ENCODE measurements at places on chromosomes 5 and 9. TPM values are rescaled to one million over a fixed set of nuclear protein-coding genes. Genes with fewer than 3 reads are reported as not detected.

The PDE6A gene
- not detected for total RNA-seq

The MEF2C gene
- 58.3 TPM for total RNA-seq

The ARHGEF39 gene
- 6.5 TPM for total RNA-seq

The UGT3A1 gene
- total RNA-seq, result not detected

The ELAVL2 gene
- total RNA-seq, result 0.20 TPM

The GLDC gene
- total RNA-seq, result 2.6 TPM

The FANCC gene
- 14.0 TPM for total RNA-seq

The PLPP7 gene
- total RNA-seq, result 0.83 TPM

The SH3GL2 gene
- total RNA-seq, result not detected

DNA sequence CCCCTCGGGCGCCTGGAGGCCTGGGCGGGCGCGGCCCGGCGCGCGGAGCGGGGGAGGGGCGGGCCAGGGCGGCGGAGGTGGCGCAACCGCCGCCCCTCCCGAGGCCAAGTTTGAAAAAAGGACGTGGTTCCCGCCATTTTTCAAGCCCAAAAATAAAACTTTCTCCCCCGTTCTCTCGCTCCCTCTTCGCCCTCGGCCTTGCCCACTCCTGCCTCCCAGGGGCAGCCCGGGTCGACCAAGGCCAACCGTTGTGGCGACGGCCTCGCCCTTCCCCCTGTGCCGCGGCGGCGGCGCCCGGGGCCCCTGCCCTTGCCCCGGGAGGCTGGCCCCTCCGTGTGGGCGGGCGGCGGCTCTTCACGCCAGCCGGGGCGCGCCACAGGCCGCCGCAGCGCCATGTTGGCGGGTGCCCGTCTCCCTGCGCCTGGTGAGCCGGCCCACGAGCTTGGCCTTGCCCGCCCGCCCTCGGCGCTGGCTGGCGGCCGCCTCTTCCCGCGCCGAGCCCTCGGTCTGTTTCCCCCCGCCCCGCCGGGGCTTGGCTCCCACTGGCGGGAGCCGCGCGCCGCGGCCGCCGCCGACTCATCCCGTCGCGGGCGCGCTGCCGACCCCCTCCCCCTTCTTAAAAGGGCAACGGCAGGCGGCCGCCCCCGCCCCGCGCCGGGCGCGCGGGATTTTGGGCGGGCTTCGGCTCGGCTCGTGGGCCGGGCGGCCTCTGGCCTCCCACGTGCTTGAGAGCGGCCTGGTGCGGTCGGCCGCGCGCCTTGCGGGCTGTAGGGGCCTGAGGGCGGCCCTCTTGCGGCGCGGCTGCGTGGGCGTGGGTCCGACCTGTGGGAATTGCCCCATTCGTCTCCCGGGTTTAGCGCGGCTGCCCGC, 1.3 kb downstream of the ANP32B start:
- H3K4me1 ChIP-seq, result peaks cover 24% of the 10 kb centered on the region
- no peaks in the 10 kb centered on the region for H3K36me3 ChIP-seq
- peak; percentile 66 for DNase-seq
- peak overlapping the region; percentile 64 for H3K4me3 ChIP-seq
- H3K27me3 ChIP-seq, result no peaks in the 10 kb centered on the region

DNA sequence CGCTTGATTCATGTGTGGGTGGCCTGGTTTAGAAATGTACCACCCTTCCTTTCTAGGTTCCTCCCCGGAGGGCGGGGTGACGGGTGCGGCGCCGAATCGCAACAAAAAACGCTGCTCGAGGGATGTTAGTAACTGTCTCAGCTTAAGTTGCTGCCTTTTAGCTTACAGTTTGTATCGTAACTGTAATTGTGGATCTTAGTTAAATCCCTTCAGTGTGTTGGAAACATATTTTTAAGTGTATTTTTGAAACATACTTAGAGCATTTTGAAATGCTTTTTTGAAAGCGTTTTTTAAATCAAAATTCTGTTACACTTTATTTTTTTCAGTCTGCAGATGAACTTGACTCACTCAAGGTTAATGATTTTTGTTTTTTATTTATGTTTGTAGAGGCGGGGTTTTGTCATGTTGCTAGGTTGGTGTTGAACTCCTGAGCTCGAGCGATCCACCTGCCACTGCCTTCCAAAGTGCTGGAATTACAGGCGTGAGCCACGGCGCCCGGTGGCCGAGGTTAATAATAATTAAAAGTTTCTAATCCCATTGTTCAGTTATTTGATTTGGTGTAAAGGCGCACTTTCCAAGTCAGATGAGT, 997 bp upstream of the CHD1 start:
- H3K4me1 ChIP-seq, result peaks cover 18% of the 10 kb centered on the region
- peak overlapping the region; percentile 57 for H3K4me3 ChIP-seq
- peak overlapping the region; percentile 95 for H3K27ac ChIP-seq

DNA sequence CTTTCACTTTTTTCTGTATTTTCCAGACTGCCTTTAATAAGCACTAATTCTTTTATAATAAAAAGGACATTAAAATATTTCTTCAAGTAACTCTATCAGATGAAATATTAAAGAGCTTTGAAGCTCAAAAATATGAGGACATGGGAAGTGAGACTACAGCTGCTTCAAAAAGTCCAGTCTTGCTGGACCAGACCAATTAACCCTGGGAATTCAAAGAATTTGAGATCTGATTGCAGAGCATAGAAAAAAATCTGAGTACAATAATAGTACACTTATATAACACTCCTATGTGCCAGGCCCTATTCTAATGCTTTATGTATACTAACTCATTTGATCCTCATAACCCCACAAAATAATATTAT, 9.8 kb downstream of the TMEM245 start:
- no peaks in the 10 kb centered on the region for H3K27me3 ChIP-seq
- H3K4me1 ChIP-seq, result peaks cover 52% of the 10 kb centered on the region
- DNase-seq, result peak; percentile 36
- no peaks in the 10 kb centered on the region for H3K36me3 ChIP-seq

GRCh38 chr5:123454259-123454911, 31.2 kb upstream of the CEP120 start:
- H3K4me1 ChIP-seq, result no peaks in the 10 kb centered on the region
- DNase-seq, result peak; percentile 21
- no peak overlapping the region for H3K4me3 ChIP-seq
- H3K27me3 ChIP-seq, result no peaks in the 10 kb centered on the region

- H3K27me3 ChIP-seq, result no peaks in the 10 kb centered on the region
- no peak overlapping the region for H3K27ac ChIP-seq
- DNase-seq, result no peak
- H3K36me3 ChIP-seq, result no peaks in the 10 kb centered on the region
Measured at GRCh38 chr5:65104831-65105230, 336.1 kb downstream of the CWC27 start.

DNA sequence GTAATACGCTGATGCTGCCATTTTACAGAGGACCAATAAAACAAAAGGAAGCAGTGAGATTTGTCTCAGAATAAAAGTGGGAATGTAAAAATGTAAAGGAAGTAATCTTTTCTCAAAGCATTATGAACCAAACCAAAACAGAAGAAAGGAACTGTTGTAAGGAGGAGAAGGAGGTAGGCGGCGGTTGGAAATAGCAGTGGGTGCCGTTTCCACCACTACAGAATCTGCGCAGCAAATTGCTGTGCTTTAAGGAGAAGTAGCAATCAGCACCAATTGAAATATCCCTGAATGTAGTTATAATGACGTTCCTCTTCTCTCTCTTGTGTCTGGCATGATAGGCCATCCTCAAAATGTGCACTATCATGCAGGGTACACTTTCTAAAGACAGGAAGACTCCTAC, 455.1 kb upstream of the TLE4 start:
- H3K4me3 ChIP-seq, result no peak overlapping the region
- no peaks in the 10 kb centered on the region for H3K4me1 ChIP-seq
- H3K36me3 ChIP-seq, result no peaks in the 10 kb centered on the region
- no peak for DNase-seq

- DNase-seq, result no peak
- H3K4me3 ChIP-seq, result no peak overlapping the region
- H3K4me1 ChIP-seq, result no peaks in the 10 kb centered on the region
- no peak overlapping the region for H3K27ac ChIP-seq
- peaks cover 2% of the 10 kb centered on the region for H3K36me3 ChIP-seq
- H3K27me3 ChIP-seq, result no peaks in the 10 kb centered on the region
Measured at GRCh38 chr5:149247726-149248125, 23.9 kb upstream of the AFAP1L1 start.

DNA sequence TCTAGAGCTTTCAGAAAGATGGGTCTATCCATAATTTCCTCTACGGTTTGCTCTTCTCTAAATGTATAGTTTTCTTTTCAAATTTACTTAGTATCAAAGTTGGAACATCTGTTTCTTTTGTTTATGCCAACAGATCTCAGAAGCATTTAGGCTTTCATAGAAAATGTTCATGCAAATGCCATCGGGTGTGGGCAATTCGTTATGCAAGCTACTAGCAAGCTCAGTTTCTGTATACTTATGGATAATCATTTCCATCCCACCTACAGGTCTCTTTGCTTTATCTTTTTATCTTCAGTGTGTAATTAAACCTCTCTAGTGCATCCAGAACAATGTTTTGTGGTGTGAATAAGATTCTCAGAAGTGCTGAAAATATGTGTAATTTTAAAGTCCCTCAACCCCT, 59.9 kb downstream of the NUDT12 start:
- H3K4me1 ChIP-seq, result no peaks in the 10 kb centered on the region
- no peaks in the 10 kb centered on the region for H3K27me3 ChIP-seq
- no peak for DNase-seq
- no peak overlapping the region for H3K27ac ChIP-seq
- no peak overlapping the region for H3K4me3 ChIP-seq

DNA sequence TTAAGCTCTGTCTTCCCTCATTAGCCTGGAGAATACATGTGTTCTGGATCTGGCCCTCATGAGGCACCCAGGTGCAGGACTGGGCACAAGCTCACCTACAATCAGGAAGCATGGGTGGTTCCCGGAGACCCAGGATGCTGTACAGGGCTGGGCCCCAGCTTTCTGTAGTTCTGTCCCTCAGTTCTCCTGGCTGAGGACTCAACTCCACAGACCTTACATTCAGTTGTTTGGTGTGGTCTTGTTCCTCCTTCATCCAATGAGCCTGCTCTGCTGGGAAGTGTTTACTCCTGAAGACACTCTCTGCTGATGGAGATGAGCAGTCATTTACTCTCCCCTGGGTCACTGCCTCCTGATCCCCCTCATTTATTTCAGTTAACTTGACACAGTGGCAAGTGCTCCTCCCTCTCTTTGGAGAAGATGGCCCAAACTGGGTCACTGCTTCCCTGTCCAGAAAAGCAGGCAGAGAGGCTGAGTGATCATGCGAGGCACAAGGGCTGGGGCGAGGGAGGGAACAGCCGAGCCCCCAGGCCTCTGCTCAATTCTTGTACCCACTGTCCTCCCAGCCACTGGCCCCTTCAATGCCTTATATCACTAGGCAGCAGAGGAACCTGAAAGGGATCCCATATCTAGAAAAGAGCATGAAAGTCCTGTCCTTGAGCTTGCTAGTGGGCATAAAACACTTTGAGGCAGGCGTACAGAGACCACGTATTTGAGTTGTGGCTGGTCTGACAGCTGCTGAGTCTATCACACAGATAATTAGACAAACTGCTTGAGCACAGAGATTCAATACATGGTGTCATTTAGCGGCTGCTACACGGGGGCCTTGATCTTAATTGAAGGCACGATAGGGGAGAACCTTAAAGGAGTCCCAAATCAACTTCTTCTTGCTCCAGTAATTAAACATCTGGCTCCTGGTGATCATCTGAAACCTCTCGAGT, 221.7 kb downstream of the FSTL4 start:
- peaks cover 3% of the 10 kb centered on the region for H3K27me3 ChIP-seq
- no peaks in the 10 kb centered on the region for H3K4me1 ChIP-seq
- H3K27ac ChIP-seq, result no peak overlapping the region
- no peak for DNase-seq
- no peak overlapping the region for H3K4me3 ChIP-seq

GRCh38 chr9:110266795-110267194, 10.5 kb upstream of the TXN start:
- DNase-seq, result no peak
- no peaks in the 10 kb centered on the region for H3K4me1 ChIP-seq
- H3K36me3 ChIP-seq, result no peaks in the 10 kb centered on the region
- H3K4me3 ChIP-seq, result no peak overlapping the region

- no peak overlapping the region for H3K4me3 ChIP-seq
- no peak for DNase-seq
- no peaks in the 10 kb centered on the region for H3K27me3 ChIP-seq
- H3K4me1 ChIP-seq, result no peaks in the 10 kb centered on the region
- H3K27ac ChIP-seq, result no peak overlapping the region
Measured at GRCh38 chr5:35114698-35115097, 66.9 kb upstream of the AGXT2 start.

GRCh38 chr5:154858972-154859871, 795 bp downstream of the CNOT8 start:
- H3K4me3 ChIP-seq, result peak overlapping the region; percentile 95
- H3K27me3 ChIP-seq, result no peaks in the 10 kb centered on the region
- H3K36me3 ChIP-seq, result peaks cover 6% of the 10 kb centered on the region

DNA sequence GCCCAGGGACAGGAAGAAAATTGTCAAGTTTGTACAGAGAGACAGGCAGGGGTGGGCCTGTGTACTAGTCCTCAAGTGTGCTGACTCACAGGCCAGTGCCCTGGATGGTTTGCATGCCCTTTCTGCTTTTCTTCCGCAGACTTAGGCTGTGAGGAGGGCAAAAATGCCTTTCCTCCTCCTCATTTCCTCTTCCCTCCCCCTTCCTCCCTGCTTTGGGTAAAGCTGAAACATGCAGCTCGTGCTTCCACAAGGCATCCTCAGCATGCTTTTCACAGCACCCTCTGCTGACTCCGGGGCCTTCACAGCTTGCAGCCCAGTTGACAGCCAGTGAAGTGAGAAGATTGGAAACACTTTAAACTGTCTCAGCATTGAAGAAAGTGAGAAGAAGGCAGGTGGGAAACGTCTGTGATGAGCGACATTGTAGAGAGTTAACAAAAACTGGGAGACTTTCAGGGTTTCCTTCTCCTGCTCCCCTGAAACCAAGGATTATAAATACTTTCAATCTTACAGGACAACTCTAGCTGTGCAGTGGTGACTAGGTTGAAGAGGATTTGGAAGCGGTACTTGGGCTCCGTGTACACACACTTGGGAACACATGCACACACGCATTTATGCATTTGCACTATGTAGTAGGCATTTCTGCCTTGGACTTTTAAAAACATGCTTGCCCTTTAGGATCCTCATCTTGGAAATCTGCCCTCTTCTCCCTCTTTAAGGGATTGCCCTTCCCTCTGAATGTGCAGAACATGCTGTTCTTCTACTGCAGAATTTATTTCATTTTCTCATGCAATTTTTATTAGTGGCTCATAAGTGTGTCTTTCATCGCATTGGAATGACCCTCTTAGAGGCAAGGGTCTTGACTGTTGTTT, 138.8 kb downstream of the GRIA1 start:
- H3K4me3 ChIP-seq, result no peak overlapping the region
- H3K27me3 ChIP-seq, result no peaks in the 10 kb centered on the region
- peaks cover 21% of the 10 kb centered on the region for H3K4me1 ChIP-seq
- H3K36me3 ChIP-seq, result no peaks in the 10 kb centered on the region

- peaks cover 2% of the 10 kb centered on the region for H3K36me3 ChIP-seq
- H3K27ac ChIP-seq, result peak overlapping the region; percentile 44
- no peak overlapping the region for H3K4me3 ChIP-seq
- H3K4me1 ChIP-seq, result peaks cover 40% of the 10 kb centered on the region
- no peaks in the 10 kb centered on the region for H3K27me3 ChIP-seq
Measured at GRCh38 chr9:77978086-77978781, 53.4 kb downstream of the GNAQ start.

GRCh38 chr5:141914199-141914743, 9.4 kb upstream of the DELE1 start:
- DNase-seq, result peak; percentile 9
- H3K36me3 ChIP-seq, result no peaks in the 10 kb centered on the region
- peaks cover 9% of the 10 kb centered on the region for H3K27me3 ChIP-seq
- H3K4me3 ChIP-seq, result no peak overlapping the region

- peaks cover under 1% of the 10 kb centered on the region for H3K4me1 ChIP-seq
- no peak for DNase-seq
- H3K4me3 ChIP-seq, result no peak overlapping the region
- no peak overlapping the region for H3K27ac ChIP-seq
- H3K27me3 ChIP-seq, result no peaks in the 10 kb centered on the region
Measured at GRCh38 chr9:130459151-130459550, 14.4 kb downstream of the ASS1 start.

- no peaks in the 10 kb centered on the region for H3K4me1 ChIP-seq
- H3K36me3 ChIP-seq, result no peaks in the 10 kb centered on the region
- no peak for DNase-seq
- H3K27me3 ChIP-seq, result no peaks in the 10 kb centered on the region
- H3K4me3 ChIP-seq, result no peak overlapping the region
Measured at GRCh38 chr5:6496207-6496584, 47.5 kb downstream of the UBE2QL1 start.

Measured in endothelial cell of umbilical vein (primary cell).